ENCODE measurements at places on chromosomes 12 and 14.

GRCh38 chr12:7935590-7936581 is at the start of gene SLC2A3:
Gene SLC2A3 (minus strand): TSS chr12:7936187. CDS start chr12:7936034, 153 bp downstream.
- peak; percentile 71 for DNase-seq

DNA sequence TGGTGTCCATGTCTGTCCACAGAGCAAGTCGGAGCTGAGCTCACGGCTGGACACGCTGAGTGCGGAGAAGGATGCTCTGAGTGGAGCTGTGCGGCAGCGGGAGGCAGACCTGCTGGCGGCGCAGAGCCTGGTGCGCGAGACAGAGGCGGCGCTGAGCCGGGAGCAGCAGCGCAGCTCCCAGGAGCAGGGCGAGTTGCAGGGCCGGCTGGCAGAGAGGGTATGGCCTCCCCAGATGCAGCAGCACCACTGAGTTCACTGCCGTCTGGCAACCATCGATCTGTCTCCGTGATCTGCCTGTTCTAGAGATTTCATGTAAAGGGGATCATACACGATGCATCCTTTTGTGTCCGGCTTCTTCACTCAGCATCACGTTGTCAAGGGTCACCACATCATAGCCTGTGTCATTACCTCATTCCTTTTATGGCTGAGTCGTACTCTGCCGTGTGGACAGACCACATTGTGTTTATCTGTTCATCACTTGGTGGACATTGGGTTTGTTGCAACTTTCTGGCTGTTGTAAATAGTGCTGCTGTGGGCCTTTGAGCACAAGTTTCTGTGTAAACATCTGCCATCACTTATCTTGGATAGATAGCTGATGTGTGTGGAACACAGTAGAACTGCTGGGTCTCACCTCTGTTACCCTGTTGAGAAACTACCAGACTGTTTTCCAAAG is 21.9 kb downstream of the HIP1R start:
- no peak for DNase-seq

- DNase-seq: no peak
Measured at GRCh38 chr14:103216399-103216798, 93.1 kb downstream of the TNFAIP2 start.

- no peak for DNase-seq
Measured at GRCh38 chr14:72855913-72856312, 38.0 kb downstream of the DPF3 start.

DNA sequence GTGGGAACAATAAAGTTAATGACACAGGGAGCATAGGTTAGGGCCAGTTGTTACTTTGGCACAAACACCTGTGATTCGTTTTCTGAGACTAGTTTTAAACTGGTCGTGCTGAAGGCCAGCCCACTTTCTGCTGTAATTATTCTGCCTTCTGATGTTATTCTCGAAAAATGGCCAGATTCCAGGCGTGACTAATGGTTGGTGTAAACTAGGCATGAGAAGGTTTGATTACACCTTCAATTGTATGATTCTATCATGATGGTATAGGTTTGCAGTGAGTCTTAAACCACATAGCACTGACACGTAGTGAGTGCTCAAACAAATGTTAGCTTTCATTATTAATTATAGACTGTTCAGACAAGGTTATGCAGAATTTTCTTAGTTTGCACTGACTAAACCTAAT is 39.0 kb downstream of the CKB start:
- no peak for DNase-seq

DNA sequence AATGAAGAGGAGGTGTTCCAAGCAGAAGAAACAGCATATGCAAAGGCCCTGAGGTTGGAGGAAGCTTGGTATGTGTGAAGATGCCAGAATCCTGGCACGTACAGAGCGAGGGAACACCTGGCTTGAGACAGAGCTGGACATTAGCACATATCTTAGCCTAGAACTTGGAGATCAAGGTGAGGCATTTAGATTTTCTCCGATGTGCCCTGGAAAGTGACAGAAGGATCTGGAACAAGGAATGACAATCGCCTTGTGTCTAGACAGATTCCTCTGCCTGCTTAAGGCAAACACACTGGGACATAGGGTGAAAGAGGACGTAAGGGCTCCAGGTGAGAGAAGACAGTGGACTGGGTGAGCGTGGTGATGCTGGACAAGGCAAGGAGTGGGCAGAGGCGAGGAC is 32.2 kb upstream of the NOS1 start:
- DNase-seq: no peak

- no peak for DNase-seq
Measured at GRCh38 chr12:22530-23201, 43.9 kb upstream of the IQSEC3 start.

DNA sequence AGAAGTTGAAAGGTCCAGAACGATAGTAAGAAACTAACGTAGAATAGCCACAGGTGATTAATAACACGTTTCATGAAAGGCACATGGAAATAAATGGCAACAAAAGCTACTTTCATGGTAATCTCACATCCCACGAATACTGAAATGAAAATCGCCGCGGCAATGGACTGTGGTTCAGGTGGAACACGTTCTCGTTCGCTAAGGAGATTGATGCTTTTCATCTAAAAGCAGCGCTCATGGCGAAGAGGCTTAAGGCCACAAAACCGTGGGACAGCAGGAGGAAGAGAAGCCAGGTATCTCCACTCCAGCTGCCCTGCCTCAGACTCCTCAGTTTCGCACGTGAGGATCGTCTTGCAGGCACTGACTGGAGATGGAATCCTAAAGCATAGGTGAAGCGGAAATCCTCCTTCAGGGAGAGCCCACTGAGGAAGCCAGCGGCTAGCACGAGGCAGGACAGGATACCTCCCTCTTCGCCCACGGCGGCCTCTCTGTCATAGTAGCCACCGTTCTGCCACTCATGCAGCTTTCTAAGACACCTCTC is 696 bp upstream of the GPHN start:
- DNase-seq: no peak

GRCh38 chr14:91058042-91058581 is 2.3 kb downstream of the RPS6KA5 start:
- no peak for DNase-seq

- no peak for DNase-seq
Measured at GRCh38 chr12:89848732-89849131, 140.1 kb upstream of the ATP2B1 start.

GRCh38 chr12:30820406-30820946 is 65.7 kb upstream of the CAPRIN2 start:
- DNase-seq: no peak

- DNase-seq: no peak
Measured at GRCh38 chr12:96183734-96184370, 10.3 kb upstream of the ELK3 start.

DNA sequence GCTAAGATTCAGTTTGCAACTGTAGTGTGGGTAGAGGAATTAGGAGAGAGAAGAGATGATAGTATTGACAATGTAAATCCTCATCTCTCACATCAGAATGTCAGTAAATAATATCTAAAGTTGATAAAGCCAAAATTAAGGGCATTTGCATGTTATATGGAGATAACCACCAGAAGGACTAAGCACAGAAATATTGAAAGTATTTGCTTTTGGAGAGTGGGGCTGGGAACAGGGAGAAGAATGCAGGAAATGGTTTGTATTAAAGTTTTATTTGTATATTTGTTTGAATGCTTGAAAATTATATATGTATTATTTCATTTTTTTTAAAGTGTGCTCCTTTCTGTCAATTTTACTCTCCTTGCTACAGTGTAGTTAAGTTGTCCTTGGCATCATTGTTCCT is 491.4 kb downstream of the APAF1 start:
- no peak for DNase-seq

DNA sequence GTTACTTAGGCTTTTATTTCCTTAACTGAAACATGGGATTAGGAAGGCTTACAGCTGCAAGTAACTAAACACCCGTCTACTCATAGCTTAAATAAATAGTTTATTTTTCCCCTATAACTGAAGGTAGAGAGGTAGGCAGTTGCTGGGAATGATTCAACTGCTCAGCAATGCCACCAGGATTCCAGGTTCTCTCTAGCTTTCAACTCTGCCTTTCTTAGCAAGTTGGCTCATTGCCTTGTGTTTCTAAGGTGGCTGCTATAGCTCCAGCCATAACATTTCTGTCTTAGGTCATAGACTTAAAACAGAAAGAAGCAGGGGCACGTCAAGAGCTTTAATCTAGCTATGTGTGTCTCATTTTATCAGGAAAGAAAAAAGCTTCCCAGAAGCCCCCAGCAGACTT is 103.7 kb upstream of the MDM1 start:
- no peak for DNase-seq

DNA sequence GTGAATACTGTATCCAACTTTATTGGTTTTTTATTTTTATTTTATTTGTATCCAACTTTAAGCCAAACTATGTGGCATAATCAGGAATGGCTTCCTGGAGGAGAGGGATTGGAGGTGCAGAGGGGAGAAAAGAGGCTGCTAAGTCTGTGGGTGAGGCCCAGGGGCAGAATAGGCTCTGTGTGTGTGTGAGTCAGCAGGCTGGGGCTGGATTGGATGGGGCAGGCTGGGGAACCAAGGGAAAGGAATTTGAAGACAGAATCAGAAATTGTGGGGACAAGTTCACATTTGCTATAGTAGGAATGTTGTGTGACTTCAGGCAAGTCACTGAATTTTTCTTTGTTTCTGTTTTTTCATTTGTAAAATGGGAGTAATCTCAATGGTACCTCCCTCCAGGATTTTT is 12.8 kb upstream of the RILPL1 start:
- no peak for DNase-seq

DNA sequence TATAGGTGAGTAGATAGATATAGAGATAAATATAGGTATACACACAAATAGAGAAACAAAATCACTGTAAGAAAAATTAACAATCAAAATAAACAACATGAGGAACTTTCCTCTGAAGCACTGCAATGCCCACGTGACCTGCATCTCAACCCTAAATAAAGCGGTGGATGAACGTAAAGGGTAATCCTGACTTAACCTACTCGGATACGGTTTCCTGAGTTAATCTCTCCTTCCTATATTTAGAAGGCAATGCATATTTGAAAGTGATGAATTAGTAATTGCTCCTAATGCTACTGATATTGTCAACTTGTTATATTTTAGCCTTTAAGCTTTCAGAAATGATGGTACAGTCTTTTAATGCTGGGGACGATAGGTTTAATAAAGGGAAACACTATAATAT is 221.4 kb downstream of the ITPR2 start:
- DNase-seq: no peak

- DNase-seq: no peak
Measured at GRCh38 chr12:89363582-89363981, 11.3 kb upstream of the DUSP6 start.

GRCh38 chr12:52086944-52087835 is 7.7 kb downstream of the SMIM41 start:
- no peak for DNase-seq

- DNase-seq: no peak
Measured at GRCh38 chr12:106173442-106173841, 34.7 kb upstream of the NUAK1 start.

GRCh38 chr12:110091136-110091711 is 32.9 kb upstream of the IFT81 start:
- no peak for DNase-seq

- no peak for DNase-seq
Measured at GRCh38 chr12:130873825-130874224, 2.0 kb downstream of the RAN start.

- no peak for DNase-seq
Measured at GRCh38 chr14:88437658-88438057, 52.2 kb downstream of the SPATA7 start.

DNA sequence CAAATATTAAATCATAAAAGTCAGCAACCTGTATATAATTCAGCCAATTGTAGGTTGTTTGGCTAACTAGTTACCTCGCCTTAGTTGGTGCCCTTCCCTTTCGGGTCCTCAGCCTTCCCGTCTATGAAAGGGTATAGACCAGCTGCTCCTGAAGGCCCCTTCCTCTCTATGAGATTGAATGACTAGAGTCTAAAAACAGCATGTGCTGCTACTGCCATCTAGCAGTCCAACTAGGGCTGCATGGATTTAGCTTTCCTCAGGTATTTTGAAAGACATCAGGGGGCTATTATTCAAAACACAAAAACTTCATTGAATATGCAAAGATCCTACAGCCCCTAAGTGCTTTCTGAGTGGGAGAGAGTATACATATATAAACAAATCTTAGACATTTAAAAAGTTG is 37.0 kb upstream of the TMEM263 start:
- DNase-seq: peak; percentile 58

- DNase-seq: no peak
Measured at GRCh38 chr14:57549765-57550420, 56.2 kb upstream of the CCDC198 start.

- no peak for DNase-seq
Measured at GRCh38 chr14:61147831-61148549, 133.1 kb downstream of the TMEM30B start.

DNA sequence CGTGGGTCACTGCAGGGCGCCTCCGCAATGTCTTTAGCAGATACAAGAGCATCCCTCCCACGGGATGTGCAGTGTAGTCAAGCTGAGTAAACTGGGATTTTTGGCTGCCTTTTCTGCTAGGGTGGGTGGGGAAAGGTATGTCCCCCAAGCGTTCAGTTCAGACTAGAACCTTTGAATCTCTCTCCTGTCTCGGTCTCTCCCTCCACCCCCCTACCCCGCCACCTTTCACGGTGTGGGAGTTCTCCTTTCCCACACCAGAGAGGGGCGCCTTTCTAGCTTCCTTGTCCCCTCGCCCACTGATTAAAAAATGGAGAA is 525 bp upstream of the FAR2 start:
- DNase-seq: no peak

- no peak for DNase-seq
Measured at GRCh38 chr12:95418142-95418541, 55.8 kb upstream of the METAP2 start.

DNA sequence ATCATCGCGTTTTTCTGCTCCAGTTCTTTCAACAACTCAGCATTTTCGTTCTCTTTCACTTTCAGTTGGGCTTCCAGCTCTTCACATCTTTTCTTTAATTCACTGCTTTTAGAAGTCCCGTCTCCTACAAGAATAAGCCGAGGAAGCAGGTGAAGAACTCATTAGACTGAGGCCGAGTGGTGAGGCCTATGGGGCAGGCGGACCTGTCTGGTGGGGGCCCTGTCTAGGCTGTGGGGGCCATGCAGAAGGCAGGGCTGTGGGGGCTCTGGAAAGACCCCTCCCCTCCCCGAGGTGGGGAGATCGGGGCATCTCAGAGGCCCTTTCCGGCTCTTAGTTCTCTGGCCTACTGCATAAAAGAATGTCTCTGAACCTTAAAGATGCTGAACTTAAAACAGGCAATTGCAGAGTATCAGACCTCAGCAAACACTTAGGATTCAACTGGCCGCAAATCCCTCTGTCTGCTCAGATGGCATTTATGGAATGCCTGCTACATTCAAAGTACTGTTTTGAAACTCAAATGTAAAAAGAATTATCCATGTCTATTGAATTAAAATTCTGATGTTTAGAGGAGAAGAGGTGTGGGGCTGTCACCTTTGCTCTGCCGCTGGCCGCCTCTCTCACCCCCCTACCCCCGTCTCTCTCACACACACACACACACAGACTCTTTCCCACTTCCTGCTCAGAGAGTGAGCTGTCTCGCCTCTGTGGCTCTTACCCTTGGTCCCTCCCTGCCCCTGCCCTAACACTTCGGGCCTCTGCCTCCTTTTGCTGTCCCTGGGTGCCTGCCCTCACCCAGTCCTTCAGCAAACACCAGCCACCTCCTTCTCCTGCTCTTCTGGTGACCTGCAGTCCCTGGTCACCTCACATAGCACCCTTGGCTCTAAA is 34.7 kb downstream of the CCDC92 start:
- no peak for DNase-seq

Data from HAP-1 (cell line).